ENCODE measurements at places on chromosomes 11 and 22. TPM values are rescaled to one million over a fixed set of nuclear protein-coding genes. Genes with fewer than 3 reads are reported as not detected.

Gene SMC1B
- not detected for total RNA-seq

Gene NPAS4
- total RNA-seq, result 1.2 TPM

Gene TTLL12
- 52.9 TPM for total RNA-seq

- no peak for DNase-seq
Observed at GRCh38 chr11:108606495-108607160, 13.1 kb upstream of the EXPH5 start.

- DNase-seq, result peak; percentile 15
Observed at GRCh38 chr22:17842386-17842785, 68.1 kb upstream of the BID start.

GRCh38 chr11:78851878-78852586 is 277.4 kb upstream of the NARS2 start:
- DNase-seq, result no peak

GRCh38 chr11:66417000-66417399 is 3.8 kb upstream of the NPAS4 start:
- no peak for DNase-seq

- DNase-seq, result no peak
Observed at GRCh38 chr11:111021131-111021530, 224.4 kb upstream of the POU2AF2 start.

- DNase-seq, result peak; percentile 13
Observed at GRCh38 chr11:134101282-134101681, 32.4 kb downstream of the JAM3 start.

- no peak for DNase-seq
Observed at GRCh38 chr11:114259551-114259983, 36.6 kb upstream of the NNMT start.

GRCh38 chr11:1876361-1877063 is 15.2 kb downstream of the PRR33 start:
- peak; percentile 81 for DNase-seq
